ENCODE measurements at places on chromosomes 1 and 21.

- no peak for DNase-seq
These were observed 44.8 kb upstream of the ARHGAP29 start for GRCh38 chr1:94282143-94282711.

DNA sequence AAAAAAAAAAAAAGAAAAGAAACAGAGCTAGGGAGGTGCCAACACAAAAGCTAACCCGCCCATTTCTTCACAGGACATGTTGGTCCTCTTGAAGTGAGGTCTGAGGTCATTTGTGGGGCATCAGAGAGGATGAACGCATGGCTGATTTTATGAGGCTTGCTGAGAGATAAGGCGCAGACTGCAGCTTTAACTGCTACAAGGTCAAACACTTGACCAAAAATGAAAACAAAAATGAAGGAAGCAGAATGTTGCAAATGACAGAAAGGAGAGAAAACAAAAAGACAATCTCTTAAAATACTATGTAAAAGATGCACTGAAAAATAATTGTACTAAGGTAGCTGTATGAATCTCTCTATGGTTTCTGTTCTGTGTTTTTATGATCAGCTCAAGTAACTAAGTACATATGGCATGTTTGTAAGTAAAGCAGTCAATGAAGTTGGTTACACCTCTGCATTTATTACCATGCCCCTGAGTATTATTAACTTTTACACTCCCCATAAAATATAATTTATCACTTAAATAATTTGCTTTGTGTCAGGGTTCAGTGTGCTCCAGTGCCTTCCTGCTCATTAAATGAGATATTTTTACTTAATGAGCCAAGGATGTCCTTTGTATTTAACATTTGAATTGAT is 249.1 kb upstream of the NR5A2 start:
- DNase-seq = no peak

DNA sequence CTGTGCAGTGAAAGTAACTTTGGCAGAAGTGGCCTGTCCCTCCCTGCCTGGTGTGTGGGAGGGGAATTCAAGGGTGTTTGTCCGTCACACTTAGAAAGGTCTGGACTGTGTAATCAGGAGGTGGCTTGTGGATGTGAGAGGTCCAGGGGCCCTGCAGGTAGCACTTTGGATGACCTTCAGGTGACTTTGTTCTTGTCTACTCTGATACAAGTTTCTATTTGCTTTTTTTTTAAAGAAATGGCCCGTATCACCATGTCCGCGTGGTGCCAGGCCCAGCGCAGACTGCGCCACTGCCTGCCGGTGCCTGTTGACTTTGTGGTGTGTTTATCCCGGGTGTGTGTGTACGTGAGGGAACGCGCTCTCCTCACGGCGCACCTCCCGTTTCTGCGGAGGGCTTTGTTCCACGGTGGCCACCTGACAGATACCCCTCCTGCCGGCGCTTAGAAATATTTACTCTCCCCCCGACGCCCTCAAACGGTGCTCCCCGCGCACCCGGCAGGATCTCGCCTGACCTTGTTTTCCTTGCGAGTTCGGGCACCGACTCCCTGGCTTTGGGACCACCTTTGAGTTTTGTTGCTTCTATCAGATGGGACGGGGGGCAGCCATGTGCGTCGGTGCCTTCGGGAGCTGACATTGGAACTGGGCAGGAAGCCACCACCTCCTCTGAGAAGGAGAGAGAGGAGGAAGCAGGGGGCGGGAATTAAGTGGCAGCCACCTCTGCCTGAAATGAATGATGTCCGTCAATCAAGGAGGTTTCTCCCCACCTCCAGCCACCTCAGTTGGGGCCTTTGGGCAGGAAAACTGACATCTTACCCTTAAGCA is 119.4 kb downstream of the PRDM16 start:
- no peak for DNase-seq

- DNase-seq = peak; percentile 46
These were observed 594.7 kb upstream of the CAMK1G start for GRCh38 chr1:208988811-208989222.

DNA sequence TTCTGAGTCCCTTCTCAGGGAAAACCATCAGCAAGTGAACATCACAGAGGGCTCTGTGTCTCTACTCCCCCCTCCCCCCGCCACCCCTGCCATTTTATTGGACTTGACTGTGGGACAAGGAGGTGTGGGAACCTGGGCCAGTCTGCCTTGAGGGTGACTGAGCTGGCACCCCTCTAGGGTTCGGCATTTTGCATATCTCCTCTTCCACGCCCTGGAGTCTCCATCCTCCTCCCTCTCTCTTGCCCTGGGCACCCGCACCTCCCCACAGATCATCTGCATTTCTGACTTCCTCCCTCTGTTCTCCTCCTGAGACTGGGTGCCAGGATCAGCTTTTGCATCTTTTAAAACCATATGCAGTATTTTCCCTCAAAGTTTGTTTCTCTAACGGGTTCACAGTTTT is 107.1 kb upstream of the ERRFI1 start:
- DNase-seq = no peak

DNA sequence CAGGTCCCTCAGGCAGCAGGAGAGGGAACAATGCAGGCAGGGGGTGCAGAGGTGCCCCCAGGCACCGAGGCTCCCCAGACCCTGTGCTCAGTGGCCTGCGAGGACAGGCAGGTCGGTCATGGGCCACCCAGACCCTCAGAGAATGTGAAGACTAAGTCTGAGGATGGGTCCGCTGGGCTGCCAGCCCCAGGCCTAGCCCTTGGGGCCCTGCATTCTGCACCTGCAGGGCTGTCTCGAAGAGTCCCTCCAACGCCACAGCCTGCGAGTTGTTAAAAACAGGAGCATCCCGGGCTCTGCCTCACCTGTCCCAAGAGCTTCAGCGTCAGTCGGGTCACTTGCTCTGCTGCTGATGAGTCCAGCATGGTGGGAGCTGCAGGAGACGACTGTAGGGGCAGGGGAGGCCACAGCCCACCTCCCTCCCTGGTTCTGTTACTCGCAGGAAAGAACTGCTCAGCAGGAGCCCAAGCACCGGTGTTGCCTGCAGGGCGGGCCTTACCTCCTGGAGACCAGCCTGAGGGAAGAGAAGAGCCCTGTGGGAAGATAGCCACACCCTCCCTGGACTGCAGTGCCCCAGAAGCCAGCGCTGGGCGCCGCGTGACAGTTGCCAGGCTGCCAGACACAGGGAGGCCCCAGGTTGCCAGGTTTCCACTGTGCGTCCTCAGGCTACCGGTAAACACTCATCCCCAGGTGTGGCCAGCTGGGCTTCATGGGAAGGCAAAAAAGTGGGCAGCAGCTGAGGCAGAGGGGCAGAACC is 5.8 kb downstream of the C21orf58 start:
- DNase-seq = no peak

GRCh38 chr1:30950700-30951099 is 42.1 kb upstream of the SDC3 start:
- DNase-seq = no peak

- DNase-seq = no peak
These were observed 473.3 kb upstream of the PLXNA2 start for GRCh38 chr1:208717525-208717924.

GRCh38 chr1:25622531-25622930 is 5.9 kb downstream of the MAN1C1 start:
- peak; percentile 57 for DNase-seq

DNA sequence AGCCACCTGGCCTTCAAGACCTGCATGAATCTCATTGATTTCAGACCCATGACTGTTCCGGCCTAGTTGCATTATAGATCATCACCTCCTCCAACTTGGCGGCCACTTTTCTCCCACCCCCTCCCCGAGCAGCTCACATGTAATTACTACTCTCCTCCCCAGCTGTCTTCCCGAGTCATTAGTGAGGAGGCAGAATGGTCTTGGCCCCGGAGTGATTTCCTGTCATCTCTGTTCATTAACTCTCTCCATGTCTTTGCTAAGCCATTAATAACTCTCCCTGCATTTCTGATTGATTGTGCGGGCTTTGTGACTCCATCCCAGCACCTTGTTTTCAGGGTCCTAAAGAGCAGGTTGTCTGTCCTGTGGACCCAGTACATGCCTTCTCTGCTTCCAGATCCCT is 75.6 kb upstream of the CNTN2 start:
- DNase-seq = no peak

- no peak for DNase-seq
These were observed 23.1 kb upstream of the TNFRSF1B start for GRCh38 chr1:12143631-12144155.

GRCh38 chr1:11719313-11720032 is 16.5 kb upstream of the AGTRAP start:
- DNase-seq = peak; percentile 73

GRCh38 chr1:217135569-217135915 is 412.3 kb upstream of the ESRRG start:
- DNase-seq = no peak

DNA sequence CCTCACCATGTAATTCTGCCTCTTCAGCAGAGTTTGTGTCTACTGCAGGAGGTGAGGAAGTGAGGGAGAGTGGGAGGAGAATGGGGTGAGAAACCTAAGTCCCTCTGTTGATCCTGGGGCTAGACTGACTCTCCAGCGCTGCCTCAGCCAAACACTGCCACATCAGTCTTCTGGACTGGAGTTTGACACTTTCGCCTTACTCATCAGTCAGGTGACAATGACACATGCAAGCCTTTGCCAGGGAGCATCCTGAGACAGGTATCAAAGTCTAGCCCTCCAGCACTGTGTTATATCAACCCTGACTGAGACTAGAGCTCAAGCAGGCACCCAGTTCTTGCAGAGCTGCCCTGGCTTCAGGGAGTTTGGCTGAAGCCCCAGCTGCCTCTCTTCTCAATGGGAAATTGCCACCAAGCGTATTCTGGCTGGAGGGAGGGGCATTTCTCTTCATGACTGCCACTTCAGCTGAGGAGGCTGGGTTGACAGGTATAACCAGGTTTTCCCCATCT is 33.3 kb upstream of the SUCO start:
- DNase-seq = no peak

- DNase-seq = no peak
These were observed 4.7 kb upstream of the TINAGL1 start for GRCh38 chr1:31571340-31572295.

DNA sequence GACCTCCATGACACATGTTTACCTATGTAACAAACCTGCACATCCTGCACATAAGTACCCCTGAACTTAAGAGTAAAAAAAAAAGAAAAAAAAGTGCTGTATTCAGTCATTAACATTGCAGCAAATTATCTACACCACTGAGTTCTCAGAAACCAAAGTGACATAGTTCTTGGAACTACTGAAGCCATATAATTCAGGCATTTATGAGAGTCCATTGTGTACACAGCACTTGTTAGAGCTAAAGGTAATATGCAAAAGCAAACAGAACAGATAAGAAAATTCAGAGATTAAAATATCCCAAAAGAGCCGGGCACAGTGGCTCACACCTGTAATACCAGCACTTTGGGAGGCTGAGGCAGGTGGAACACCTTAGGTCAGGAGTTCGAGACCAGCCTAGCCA is 38.0 kb downstream of the F5 start:
- no peak for DNase-seq

- no peak for DNase-seq
These were observed 7.6 kb downstream of the CYP4X1 start for GRCh38 chr1:47031059-47031458.

- no peak for DNase-seq
These were observed 40.6 kb upstream of the RABGAP1L start for GRCh38 chr1:174118751-174119150.

GRCh38 chr1:8426996-8427395 is 109.1 kb downstream of the SLC45A1 start:
- no peak for DNase-seq

- peak; percentile 11 for DNase-seq
These were observed 25.4 kb downstream of the SLC19A2 start for GRCh38 chr1:169460191-169460833.

DNA sequence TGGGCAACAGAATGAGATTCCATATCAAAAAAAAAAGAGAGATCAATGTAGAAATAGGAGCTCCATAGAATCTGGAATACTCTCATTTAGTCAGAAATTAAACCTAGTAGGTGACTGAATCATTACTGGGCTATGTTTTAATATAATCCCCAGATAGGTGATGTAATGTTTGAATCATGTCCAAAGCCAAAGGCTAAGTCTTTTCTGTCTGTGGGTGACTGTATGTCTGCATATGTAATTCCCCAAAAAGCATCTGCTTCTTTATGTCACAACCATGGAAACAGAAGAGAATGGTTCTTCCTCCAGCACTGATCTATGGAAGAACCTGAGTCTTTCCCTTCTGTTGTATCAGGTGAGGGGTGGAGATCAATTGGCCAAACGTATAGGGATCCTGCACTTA is 5.8 kb downstream of the LAMC2 start:
- DNase-seq = no peak

DNA sequence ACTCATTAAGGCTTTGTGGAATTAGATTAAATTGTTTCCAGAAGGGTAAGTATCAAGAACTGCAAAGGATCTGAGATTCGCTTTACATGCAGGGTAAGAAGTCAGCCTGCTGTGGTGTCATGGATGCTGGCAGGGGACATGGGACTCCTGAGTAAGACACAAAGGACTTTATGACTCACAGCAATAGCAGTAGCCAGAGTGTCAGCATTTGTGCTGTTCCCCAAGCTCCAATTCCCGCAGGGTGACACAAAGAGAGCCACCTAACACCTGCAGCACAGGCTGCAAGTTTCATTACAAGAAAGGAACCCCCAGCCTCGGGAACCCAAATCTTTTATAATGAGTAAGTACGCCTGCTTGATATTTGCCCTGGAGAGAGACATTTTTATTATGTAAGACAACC is 298.1 kb upstream of the POU3F1 start:
- no peak for DNase-seq

- DNase-seq = peak; percentile 21
These were observed at the start of the genes PLA2G2C and UBXN10 for GRCh38 chr1:20185834-20186782. Gene PLA2G2C (minus strand): TSS chr1:20186518. CDS start chr1:20177363, 9,155 bp downstream. Gene UBXN10 (plus strand): TSS chr1:20186096. CDS start chr1:20190562, 4,466 bp downstream.

DNA sequence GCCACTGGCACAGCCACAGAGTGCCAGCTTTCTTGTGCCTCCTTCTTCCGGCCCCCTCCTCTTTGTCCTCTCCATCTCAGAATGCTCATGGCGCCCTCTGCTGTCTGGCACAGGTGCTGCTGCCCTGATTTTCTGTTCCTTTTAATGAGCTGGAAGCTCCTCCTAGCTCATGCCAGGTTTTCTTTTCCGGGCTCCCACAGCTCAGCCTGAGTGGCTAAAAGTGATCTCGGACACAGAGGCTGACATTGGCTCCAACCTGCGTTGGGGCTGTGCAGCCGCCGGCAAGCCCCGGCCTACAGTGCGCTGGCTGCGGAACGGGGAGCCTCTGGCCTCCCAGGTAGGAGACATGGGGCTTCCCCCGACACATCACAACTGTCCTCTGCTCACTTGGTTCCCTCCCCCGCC is 18.7 kb downstream of the CNTN2 start:
- DNase-seq = peak; percentile 77

- DNase-seq = no peak
These were observed 94.0 kb downstream of the CCDC185 start for GRCh38 chr1:223486932-223487886.

GRCh38 chr1:155975375-155976061 is 2.8 kb downstream of the ARHGEF2 start:
- no peak for DNase-seq

- DNase-seq = no peak
These were observed 119.9 kb upstream of the POU3F1 start for GRCh38 chr1:38166461-38166860.

GRCh38 chr1:211935448-211935970 is 99.8 kb downstream of the INTS7 start:
- no peak for DNase-seq

DNA sequence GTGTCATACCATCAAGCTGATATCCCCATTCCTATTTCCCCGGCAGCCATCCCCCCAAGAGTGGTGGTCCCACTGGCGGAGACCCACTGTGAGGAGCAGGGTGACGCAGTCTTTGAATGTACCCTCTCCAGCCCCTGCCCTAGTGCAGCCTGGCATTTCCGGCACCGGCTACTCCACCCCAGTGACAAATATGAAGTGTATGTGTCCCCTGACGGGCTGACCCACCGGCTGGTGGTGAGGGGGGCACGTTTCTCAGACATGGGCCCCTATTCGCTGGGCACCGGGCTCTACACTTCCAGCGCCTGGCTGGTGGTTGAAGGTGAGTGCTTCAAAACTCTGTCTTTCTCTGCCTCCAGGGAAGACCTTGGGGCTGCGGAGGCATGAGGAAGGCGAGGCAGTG is 14.4 kb downstream of the IGFN1 start:
- no peak for DNase-seq
